Stimulated activated CD4-positive, alpha-beta T cell treated with anti-CD3 and anti-CD28 coated beads, Interleukin-15, amount 100 ng/mL, for 1 hour (primary cell): ENCODE measurements at places on chromosomes 3 and 15.

- no peak for DNase-seq
Observed at GRCh38 chr15:58260725-58261267, 122.6 kb downstream of the AQP9 start.

DNA sequence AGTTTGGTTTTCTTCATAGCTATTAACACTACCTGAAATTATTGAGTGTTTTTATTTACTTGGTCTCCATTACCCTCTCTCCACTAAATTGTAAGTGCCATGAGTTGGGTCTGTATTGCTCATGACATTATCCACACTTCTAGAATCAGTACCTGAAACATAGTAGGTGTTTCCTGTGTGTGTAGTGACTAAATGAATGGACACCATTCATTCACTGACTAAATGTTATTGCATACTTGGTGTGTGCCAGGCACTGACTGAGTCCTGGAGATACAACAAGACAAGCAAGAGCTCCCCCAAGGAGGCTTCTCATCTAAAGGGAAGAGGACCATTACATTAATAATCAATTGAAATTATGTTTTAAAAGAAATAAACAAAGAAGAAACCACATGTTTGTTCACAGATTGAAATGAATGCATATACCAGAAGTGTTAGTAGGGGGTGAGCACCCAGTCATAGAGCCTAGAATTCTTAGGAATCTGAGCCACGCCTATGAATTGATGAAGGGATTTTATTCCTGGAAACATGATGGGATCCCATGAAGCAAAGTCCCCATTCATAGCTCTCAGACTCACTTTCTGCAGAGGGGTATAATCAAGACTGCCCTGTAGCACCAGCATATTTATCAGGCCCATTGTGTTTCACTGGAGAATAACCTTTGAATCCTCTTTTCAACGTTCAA, 31.7 kb upstream of the ATOSA start:
- no peak for DNase-seq

GRCh38 chr3:35500641-35501350, 138.5 kb upstream of the ARPP21 start:
- no peak for DNase-seq

GRCh38 chr3:157127831-157128767, 31.8 kb downstream of the CCNL1 start:
- peak; percentile 16 for DNase-seq

- no peak for DNase-seq
Observed at GRCh38 chr3:127911421-127911931, 3.6 kb upstream of the KBTBD12 start.

GRCh38 chr3:72210261-72210660, 425.3 kb upstream of the PROK2 start:
- DNase-seq, result no peak

DNA sequence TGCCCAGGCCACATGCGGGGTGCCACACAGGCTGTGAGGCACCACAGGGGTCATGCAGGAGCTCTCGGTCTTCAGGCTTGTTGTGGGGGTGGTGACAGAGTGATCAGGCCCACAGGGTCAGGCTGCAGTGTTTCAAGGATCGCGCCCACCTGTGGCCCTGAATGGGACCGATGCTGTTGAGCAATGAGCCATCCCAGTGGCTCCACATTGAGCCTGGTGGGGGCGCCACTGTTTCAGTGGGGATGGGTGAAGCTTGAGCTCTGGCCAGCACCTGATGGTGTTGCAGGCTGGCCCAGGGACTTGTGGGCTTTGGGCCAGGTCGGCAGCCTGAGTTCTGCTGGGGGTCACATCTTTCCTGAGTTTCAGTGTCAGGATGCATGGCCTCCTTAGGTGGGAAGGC, 230.1 kb downstream of the UBE3A start:
- no peak for DNase-seq

DNA sequence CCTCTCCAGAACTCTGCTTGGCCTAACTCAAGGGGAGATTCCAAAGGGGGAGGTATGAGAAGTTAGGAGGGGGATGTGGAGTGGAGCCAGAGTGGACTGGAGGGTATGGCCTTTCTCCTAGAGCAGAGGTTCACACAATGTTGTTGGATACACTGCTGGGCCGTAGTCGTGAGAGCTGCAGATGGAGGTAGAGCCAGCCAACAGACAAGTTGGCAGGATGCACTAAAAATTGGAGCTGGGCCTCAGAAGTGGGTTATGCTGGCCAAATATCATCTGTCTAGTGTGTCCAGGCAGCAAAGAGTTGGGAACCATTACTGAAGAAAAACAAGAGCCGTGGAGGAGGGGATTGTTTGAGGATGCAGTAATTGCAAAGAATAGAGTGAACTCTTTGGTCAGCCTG, 27.7 kb upstream of the LRRFIP2 start:
- DNase-seq, result no peak

GRCh38 chr3:106345353-106346027, 476.7 kb upstream of the CBLB start:
- no peak for DNase-seq

DNA sequence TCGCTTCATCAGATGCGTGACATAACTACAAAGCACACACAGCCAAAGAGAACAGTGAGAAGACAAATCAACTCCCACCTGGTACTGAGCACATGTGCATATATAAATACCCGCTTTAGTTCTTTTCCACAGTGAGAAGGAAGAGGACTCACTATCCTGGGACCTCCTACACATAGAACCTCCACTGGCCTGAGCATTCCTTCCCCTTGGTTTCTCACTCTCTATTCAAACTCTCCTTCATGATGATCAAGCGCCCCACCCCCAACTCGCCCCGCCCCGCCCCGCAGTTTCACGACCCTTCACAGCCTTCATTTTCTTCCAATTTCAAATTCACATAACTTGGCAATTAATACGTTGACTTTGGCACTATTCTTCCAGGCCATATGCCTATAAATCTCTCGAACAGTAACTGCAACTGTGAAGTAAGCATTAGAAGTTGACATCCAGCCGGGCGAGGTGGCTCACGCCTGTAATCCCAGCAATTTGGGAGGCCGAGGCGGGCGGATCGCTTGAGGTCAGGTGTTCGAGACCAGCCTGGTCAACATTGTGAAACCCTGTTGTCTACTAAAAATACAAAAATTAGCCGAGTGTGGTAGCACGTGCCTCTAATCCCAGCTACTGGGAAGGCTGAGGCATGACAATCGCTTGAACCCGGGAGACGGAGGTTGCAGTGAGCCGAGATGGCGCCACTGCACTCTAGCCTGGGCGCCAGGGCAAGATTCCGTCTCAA, 1.1 kb downstream of the RPS17 start:
- DNase-seq, result no peak

DNA sequence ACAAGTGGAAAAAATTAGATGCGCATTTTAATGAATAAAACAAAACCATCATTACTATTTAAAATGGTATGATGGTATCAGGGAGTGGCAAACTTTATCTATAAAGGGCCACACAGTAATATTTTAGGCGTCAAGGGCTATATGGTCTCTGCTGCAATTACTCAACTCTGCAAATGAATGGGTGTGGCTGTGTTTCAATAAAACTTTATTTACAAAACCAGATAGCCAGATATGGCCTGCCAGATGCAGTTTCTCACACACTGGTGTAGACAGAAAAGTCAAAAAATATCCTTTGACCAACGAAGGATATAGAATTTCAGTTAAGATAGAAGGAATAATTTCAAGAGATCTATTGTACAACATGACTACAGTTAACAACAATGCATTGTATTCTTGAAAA, 83.8 kb downstream of the CLASP2 start:
- DNase-seq, result no peak

GRCh38 chr15:59185725-59186124, 20.9 kb upstream of the LDHAL6B start:
- DNase-seq, result no peak

DNA sequence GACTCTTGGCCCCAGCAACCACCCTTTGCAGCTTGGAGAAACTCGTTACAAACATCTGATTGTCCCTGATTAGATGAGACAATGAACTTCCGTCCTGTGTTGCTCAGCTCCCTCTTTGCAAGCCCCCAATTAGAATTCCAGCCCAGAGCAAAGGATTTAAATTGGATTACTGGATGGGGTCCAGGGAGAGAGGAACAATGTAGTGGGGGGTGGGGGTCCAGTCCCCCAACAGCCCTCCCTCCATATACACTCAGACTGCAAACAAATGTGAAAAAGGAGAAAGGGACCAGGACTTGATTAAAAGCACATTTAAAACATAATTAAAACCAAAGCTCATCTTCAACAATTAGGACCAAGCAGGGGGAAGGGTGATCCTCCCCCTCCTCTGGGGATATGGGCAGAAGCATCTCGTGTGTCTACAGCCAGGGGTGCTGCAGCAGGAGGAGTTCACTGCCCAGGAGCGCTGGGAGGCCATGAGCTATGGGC, 71.7 kb upstream of the TMEM115 start:
- DNase-seq, result no peak

GRCh38 chr3:57852896-57853295, 96.8 kb downstream of the SLMAP start:
- DNase-seq, result no peak

GRCh38 chr3:112637700-112638099, 3.2 kb downstream of the CCDC80 start:
- no peak for DNase-seq

- DNase-seq, result no peak
Observed at GRCh38 chr3:52671676-52672075, 14.0 kb downstream of the PBRM1 start.

GRCh38 chr3:85977615-85978338, 1013.2 kb downstream of the VGLL3 start:
- no peak for DNase-seq

GRCh38 chr3:53780806-53781205, 65.4 kb downstream of the CHDH start:
- DNase-seq, result no peak

GRCh38 chr3:17207019-17207418, 322.3 kb downstream of the PLCL2 start:
- DNase-seq, result no peak

- no peak for DNase-seq
Observed at GRCh38 chr3:5197470-5198312, 10.2 kb downstream of the EDEM1 start.

DNA sequence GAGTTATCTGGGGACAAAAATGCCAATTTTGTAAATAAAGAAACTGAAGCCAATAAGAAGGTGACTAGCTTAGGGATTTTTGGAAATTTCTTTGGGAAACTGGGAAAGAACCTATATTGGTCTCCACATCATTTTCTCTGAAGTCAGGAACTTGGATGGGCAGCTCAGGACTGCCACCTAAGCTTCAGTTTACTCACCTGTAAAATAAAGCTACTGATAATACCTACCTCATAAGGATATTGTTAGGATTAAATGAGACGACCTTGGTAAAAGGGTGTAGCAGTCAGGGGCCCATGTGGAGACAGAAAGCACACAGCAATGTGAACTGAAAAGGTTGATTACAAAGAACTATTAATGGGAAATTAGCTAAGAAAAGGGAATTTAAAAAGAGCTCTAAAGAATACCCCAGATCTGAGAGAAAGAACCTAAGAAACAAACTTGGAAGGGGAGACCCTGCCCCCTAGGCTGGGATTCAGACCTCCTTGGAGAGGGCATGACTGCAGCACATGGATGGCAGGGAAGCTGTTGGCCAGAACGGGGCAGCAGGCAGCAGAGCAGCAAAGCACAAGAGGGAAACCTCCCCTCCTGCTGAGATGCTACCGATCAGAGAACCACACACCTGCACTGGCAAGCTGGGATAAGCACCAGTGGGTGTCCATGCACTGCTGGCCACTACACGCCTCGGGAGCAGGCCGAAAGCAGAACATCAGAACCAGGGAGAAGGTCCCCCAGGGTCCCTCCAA, 83.7 kb upstream of the THBS1 start:
- no peak for DNase-seq

- DNase-seq, result no peak
Observed at GRCh38 chr3:77038930-77039605, 831 bp upstream of the ROBO2 start.

DNA sequence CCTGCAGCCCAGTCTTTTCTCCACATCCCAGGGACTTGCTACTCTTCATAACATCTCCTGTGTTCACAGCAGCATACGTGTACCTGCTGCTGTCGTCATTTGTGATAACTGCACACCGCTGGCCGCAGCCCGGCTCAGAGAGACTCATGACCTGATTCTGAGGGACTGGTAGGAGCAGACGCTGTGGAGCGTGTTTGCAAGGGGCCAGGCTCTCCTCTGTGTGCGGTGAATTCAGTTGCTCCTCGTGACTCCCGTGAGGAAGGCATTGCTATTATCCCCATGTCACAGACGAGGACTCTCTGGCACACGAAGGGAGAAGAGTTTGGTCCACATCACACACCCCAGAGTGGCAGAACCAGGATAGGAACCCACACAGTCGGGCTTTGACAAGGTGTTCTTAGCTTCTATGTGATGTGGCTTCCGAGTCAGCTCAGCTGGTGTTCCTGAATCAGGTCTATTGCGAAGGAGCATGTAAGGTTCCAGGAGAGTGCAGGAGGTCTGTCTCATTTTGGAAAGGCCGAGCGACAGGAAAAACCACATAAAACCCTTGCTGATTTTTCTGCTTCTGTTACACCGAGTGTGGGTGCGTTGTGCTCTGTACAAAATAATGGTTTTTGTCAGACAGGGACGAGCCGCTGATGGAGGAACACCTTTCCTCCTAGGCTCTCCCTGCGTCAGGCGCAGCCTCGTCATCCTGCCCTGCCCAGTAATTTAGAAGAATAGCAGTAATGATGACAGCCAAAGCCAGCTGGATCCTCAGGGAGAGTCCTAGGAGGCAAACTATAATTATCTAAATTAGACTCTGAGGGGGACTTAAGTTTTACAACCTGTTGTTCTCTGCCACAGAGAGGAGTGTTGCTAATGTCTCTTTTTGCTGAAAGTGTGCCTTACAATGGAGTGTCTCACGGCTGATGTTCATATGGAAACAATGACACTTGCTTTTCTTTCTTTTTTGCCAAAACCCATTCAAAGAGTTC, 157.5 kb upstream of the RGMA start:
- no peak for DNase-seq

- no peak for DNase-seq
Observed at GRCh38 chr3:67006460-67006859, 8.4 kb downstream of the KBTBD8 start.

DNA sequence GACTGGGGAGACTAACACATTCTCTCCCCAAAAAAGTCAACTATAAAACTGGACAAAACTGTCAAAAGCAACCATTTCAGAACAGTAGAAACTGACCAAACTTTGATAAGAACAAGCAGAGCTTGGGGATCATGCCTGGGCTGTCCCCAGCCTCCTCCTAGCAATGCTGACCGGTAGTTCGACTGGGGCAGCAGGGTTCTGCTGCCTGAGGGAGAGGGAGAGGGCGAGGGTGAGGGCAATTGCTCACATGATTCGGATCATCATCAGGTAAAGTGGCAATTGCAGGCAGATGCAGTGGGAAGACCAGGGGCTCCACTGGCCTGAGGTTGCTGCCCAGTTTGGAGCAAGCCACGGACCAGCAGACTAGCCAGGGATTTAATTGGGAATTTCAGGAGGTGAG, 88.6 kb downstream of the OSBPL10 start:
- no peak for DNase-seq
